T-helper 9 cell (primary cell): ENCODE measurements at places on chromosomes 3 and 15.
A peak's percentile ranks its signal among the peaks of the same experiment; 100 is the strongest.

DNA sequence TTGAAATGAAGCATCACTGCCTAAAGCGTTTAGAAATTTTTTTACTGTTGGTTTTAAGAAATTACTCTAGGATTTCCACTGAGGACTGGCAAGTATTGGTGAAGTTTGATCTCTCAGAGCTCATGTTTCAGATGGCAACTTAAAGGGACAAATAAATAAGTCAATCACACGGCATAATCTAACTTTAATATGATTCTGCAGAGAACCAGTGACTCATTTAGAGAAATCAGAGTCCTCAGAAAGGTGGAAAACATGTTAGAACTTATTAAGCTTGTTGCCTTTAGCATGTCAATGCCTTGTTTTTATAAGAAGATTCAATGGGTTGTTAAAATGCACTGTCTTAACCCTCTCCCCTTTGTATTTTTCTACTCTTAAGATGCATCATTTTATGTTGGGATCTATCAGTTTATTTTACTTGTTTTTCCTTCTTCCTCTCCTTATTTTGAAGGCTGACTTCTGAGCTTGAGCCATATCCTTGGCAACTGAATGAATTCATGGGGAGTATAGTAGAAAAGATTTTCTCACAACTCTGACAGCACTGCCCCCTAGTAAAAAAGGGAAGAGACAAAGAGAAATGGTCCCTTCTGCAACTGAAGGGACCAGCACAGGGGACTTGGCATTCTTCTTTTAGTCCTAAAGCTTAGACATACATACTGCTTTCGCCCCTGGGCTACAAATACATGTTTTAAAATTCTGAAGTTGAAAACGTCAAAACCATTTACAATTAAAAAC is 431.2 kb downstream of the LPP start:
- no peak for DNase-seq

GRCh38 chr15:31391687-31392671 is 65.3 kb downstream of the KLF13 start:
- DNase-seq: peak; percentile 76

GRCh38 chr3:3356846-3357245 is 177.4 kb upstream of the CRBN start:
- no peak for DNase-seq

- no peak for DNase-seq
Measured at GRCh38 chr15:69919816-69920215, 177.9 kb downstream of the TLE3 start.

GRCh38 chr3:186540221-186540834 is 3.9 kb downstream of the CRYGS start:
- peak; percentile 74 for DNase-seq

DNA sequence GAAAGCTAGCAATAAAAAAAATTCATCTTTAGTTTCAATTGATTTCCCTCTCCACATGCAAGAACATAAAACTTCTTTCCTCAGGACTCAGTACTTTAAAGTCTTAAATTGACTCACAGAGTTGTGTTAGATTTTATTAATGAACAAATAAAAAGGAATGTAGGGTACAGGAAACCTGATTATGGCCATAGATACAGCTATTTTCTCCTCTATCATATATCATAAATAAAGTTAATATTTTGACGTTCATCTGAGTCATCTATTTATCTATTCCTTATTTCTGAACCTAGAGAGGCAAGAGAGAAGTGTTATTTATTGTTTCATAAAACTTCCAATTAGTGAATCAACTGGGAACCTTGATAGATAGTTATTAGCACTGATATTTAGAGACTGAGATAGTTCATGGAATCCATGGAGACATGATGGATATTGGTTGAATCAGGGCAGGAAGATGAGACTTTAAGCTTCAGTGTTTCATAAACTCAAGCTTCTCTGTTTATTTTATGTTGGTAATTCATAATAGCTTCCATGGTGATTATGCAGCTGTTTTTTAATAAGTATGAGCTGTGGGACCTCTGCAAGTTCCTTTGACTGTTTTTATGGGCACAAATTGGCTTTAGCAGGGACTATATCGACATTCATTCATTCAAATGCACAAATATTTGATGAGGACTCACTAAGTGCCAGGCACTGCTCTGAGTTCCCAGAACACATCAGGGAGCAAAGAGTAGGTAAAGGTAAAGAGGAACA is 143.5 kb upstream of the TGFBR2 start:
- no peak for DNase-seq

- DNase-seq: no peak
Measured at GRCh38 chr15:66941791-66942190, 123.6 kb upstream of the SMAD3 start.

DNA sequence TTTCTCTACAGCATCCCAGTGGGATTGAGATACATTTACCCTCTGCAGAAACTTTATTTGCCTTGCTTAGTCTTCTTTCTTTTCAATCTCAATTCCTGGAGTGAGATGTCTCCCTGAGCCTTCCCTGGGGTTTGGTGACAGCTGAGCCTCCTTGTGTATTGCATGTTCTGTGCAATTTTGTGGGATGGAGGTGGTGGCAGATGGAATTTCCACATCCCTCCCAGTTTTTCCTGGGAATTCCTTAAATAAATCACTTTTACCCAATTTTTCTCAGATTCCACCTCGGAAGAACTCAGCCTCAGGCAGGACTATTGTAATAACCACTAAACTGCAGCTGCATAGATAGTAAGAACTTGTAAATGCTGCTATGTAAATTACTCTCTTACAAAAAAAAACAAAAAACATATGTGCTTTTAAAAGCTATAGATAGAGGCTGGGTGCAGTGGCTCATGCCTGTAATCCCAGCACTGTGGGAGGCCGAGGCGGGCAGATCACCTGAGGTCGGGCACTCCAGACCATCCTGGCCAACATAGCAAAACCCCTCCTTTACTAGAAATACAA is 88.5 kb upstream of the ABHD17C start:
- no peak for DNase-seq

DNA sequence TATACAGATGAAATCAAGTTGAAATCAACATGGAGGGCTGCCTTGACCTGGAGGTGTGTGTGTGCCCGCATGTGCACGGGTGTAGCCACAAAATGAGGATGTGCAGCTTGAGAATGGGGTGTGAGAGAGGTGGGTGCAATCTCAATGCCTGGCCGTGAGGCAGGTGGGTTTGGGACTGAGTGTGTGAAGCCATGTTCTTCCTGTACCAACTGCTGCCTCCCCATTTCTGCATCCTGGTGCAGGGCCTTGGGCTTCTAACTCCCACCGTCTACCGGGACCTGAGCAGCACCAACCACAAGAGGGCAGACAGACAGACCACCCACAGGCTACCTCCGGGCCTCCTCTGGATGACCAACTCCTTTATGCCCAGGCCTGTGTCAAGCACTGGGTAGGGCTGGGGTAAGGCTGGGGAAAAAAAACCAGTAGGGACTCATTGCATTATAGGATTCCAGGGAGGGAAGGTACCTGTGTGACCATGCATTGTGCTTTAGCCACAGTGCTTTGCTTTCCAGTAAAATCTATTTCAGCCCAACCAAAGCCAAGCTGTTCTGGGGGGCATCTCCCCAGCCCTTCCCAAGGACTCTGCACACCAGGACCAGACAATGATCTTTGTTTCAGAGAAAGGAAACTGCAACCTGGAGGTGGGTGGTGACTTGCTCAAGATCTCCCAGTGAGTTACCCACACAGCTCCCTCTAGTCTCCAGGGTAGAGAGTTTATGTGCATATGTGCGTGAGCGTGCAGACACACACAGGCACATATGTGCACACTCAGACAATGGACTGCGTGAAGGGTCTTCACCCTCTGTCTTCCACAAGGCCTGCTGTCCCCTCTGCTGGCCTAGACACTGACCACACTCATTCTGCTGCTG is 162.2 kb upstream of the TLE3 start:
- no peak for DNase-seq

DNA sequence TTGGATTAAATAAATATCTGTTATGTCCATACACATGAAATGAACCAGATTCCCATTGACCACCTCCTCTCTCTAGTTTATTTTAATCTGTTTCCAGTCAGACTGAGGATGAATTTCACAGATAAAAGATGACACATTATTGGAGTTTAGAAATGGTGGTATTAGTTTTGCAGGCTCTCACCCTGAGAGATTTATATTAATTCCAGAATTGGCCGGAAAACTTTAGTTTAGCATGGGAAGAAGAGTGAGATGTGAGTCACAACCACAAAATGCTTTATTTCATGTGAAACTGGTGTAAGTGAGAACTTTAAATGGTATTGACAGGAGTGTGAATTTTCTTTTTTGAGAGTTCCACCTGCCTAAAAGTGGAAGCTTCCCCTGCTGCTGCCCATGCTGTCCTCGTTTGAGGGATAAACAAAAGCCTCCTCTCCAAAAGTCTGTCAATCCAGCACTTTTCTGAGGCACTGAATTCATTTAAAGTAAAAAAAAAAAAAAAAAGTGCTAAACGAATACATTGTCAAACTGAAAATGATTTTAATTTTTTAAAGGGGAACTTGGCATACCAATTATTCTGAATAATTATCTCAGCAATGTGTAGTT is 65.1 kb upstream of the EPHA3 start:
- DNase-seq: no peak

- DNase-seq: no peak
Measured at GRCh38 chr3:155252021-155252420, 41.5 kb downstream of the STRIT1 start.

DNA sequence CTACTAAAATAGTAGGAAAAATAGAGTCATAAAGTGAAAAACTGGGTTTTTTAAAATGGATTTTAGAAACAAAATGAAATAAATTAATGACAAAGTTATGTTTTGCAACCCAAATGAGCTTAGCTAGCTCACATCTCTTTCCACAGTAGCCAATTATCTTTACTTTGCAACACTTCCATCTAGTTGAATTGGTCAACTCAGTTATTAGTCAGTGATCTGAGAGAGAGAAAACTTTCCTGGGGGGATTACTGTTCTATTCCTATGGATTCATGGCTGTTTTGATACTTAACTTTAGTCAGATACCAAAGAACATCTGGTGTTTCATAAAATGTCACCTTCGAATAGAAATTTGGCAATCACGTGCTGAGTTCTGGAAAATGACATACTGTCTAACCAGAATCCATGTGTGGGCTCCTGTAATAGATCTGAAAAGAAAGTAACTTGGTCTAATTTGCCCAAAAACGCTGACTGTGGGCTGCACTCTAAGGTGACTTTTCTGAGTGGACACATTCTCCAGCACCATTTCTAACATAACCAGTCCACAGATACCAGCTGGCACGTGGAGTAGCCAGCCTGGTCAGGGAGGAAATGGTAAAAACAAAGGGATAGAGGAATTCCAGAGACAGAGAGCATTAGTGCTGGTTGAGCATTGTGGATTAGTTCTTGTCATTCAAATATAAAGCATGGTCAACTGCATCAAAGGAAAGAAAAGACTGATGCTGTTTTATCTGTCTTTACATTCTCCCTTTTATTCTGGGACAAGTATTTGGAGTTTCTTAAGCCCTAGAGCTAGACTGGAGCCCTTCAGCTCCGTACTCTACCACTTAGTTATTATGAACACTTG is 45.2 kb upstream of the CCDC80 start:
- DNase-seq: no peak

DNA sequence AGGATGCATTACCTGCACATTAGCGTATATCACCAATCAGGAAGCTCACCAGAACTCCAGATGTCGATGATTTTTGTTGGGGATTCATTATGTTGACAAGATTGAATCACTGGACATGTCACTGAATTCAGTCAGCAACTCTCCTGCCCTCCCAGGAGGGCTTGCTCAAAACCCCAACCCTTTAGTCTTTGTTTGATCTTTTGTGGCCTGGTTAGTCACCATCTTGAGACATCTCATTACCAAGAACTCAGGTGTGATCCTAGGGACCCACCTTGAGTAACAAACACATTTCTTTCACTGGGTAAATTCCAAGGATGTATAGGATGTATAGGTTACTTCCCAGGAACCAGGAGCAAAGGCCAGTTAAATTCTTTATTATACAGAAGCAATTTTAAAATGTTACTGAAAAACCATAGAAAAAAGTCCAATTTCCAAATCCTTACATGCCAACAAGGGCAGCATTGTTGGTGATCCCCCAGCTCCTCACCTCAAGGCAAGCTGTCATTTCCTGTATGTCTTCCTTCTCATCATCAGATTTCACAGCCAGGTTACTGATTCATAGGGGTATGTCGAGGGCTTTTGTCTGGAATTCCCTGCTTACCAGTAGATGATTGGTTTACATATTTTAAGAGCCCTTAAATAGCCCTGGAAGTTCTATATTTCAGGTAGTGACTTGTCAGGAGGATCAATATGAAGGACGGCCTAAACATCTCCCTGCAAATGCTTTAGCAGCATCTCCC is 11.7 kb downstream of the SNRPN start:
- DNase-seq: no peak

DNA sequence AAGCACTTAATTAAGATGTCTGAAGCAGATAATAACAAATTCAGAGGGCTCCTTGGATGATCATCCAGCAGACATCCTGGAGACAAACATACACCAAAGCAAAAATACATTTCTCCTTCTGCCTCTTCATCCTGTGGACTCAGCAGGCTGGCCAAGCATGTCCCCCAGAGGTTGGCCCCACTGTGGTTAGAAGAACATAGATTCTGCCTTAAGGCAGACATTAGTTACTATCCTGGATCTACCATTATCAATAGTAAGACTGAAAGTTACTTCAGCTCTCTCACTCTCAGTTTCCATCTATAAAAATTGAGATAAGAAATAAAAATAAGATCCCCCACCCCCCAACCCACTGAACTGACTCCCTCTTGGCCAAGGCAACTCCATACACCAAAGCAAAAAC is 28.6 kb upstream of the TGFBR2 start:
- DNase-seq: no peak

GRCh38 chr3:134367869-134368750 is 6.1 kb downstream of the AMOTL2 start:
- DNase-seq: no peak

- no peak for DNase-seq
Measured at GRCh38 chr3:135449046-135449445, 516.5 kb upstream of the PPP2R3A start.

DNA sequence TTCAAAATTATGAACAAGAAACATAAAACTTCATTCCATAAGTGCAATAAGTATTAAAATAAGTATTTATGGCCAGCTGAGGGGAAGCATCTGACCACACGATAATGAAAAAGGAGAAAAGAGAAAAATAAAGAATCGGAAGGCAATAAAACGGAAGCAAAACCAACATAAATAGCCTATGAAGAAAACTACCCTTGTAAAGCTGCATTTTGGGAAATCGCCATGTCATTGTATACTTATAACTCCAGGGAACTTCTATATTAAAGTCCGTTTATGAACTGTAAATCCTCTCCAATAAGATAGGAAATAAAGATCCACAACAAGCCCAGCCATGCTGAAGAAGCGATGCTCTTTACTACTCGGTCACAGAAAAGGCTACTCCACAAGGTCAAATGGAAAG is 47.7 kb downstream of the MORC1 start:
- no peak for DNase-seq

GRCh38 chr15:100932676-100933348 is 13.7 kb downstream of the LRRK1 start:
- no peak for DNase-seq

- DNase-seq: no peak
Measured at GRCh38 chr15:33211176-33211808, 16.8 kb upstream of the FMN1 start.
